ENCODE measurements at places on chromosomes 3 and 15.

DNA sequence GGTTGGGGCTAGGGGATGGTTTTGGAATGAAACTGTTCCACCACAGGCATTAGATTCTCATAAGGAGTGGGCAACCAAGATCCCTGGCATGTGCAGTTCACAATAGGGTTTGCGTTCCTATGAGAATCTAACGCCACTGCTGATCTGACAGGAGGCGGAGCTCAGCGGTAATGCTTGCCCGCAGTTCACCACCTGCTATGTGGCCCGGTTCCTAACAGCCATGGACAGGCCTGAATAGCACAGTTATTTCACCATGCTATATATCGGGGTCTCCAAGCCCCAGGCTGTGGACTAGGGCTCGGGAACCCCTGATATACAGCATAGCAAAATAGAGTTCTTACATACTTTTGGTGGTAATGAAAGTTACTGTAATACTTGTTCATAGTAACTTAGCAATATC is 99.9 kb upstream of the THSD4 start:
- H3K4me1 ChIP-seq, result no peaks in the 10 kb centered on the region
- no peak for DNase-seq
- no peak overlapping the region for H3K4me3 ChIP-seq
- no peaks in the 10 kb centered on the region for H3K36me3 ChIP-seq
- no peaks in the 10 kb centered on the region for H3K27me3 ChIP-seq

- H3K36me3 ChIP-seq, result no peaks in the 10 kb centered on the region
- no peaks in the 10 kb centered on the region for H3K27me3 ChIP-seq
- no peak overlapping the region for H3K4me3 ChIP-seq
- no peak for DNase-seq
- no peak overlapping the region for H3K27ac ChIP-seq
- no peaks in the 10 kb centered on the region for H3K4me1 ChIP-seq
Observed at GRCh38 chr3:174907027-174907426, 47.9 kb downstream of the NAALADL2 start.

- H3K36me3 ChIP-seq, result no peaks in the 10 kb centered on the region
- H3K27me3 ChIP-seq, result no peaks in the 10 kb centered on the region
- H3K27ac ChIP-seq, result no peak overlapping the region
- H3K4me3 ChIP-seq, result no peak overlapping the region
- H3K4me1 ChIP-seq, result peaks cover 76% of the 10 kb centered on the region
- no peak for DNase-seq
Observed at GRCh38 chr3:48505146-48505545, 1.2 kb upstream of the SHISA5 start.

- no peak overlapping the region for H3K4me3 ChIP-seq
- DNase-seq, result no peak
- H3K4me1 ChIP-seq, result no peaks in the 10 kb centered on the region
- no peaks in the 10 kb centered on the region for H3K36me3 ChIP-seq
- no peaks in the 10 kb centered on the region for H3K27me3 ChIP-seq
Observed at GRCh38 chr3:138356730-138357405, 8.5 kb downstream of the MRAS start.

GRCh38 chr3:72087420-72087819 is 302.5 kb upstream of the PROK2 start:
- H3K4me1 ChIP-seq, result no peaks in the 10 kb centered on the region
- H3K27me3 ChIP-seq, result no peaks in the 10 kb centered on the region
- DNase-seq, result no peak
- H3K27ac ChIP-seq, result no peak overlapping the region
- no peak overlapping the region for H3K4me3 ChIP-seq
- no peaks in the 10 kb centered on the region for H3K36me3 ChIP-seq

- no peaks in the 10 kb centered on the region for H3K4me1 ChIP-seq
- H3K27me3 ChIP-seq, result no peaks in the 10 kb centered on the region
- H3K36me3 ChIP-seq, result no peaks in the 10 kb centered on the region
- H3K4me3 ChIP-seq, result no peak overlapping the region
Observed at GRCh38 chr15:87604857-87605446, 651.6 kb downstream of the NTRK3 start.

DNA sequence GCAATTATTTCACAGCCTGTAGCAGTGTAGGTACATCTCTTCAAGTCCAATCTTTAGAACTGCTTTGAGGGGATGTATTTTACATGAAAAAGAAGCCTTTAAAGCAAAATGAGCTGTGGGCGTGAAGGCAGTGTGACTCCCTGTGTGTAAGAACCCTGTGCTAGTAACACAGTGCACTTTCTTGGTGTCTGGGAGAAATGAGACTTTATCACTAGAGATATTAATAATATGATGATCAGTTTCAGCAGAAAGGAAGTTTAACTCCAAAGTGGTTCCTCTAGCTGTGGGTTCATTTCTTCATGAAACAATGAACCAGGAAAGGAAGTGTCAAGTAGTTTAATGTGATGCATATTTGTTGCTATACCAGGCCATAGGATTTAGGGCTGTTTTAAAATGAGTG is 41.5 kb downstream of the SLCO3A1 start:
- no peak overlapping the region for H3K4me3 ChIP-seq
- no peaks in the 10 kb centered on the region for H3K27me3 ChIP-seq
- no peak overlapping the region for H3K27ac ChIP-seq
- DNase-seq, result no peak

DNA sequence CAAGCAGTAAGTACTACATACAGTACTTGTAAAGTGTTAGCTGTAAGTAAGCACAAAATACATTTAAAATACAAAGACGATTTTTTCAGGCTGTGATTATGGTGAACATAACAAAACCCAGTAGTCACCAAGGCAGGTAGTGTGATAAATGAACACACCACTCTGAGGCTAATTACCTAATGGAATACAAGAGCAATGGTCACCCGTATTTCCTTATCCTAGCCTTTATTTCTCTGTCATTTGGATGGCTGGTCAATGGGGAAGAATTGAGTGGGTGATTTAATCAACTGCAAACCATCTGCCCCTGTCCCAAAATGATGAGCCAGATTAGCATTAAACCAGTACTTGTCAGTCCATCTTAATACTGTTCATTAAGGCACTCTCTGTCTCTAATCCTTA is 89.2 kb upstream of the CGNL1 start:
- H3K27ac ChIP-seq, result no peak overlapping the region
- no peak for DNase-seq
- no peaks in the 10 kb centered on the region for H3K4me1 ChIP-seq
- no peaks in the 10 kb centered on the region for H3K27me3 ChIP-seq
- no peaks in the 10 kb centered on the region for H3K36me3 ChIP-seq
- H3K4me3 ChIP-seq, result no peak overlapping the region

DNA sequence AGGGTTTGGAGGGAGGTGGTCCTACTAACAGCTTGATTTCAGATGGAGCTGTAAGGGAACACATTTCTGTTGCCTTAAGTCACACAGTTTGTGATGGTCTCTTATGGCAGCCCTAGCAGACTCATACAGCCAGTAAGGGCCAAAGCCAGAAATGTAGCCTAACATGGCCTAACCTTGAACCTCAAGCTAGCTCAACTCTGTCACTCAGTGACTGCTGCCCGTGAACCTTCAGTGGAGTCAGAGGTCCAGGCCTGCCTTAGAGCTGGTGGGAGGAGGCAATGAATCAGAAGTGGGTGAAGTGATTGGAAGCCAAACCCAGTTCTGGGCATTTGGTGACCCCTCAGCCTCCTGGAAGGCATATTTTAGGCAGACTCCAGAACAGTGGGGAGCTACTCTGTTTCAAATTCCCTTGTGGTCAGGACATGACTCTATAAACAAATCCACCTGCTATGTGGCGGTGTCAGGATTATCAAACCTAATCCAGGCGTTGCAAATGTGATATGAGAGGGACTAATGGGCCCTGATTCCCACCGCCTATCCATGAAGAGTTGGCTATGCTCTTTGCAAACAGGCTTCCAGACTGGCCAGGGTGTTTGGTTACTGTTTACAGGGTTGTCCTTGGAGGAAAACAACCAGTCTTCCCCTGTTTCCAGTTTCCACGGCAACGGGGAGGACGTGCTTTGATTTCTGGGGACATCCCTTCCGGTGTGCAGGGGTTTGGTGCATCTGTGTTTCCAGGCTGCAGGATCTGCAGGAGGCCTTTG is 105.9 kb upstream of the AGBL1 start:
- DNase-seq, result no peak
- no peak overlapping the region for H3K4me3 ChIP-seq
- H3K36me3 ChIP-seq, result no peaks in the 10 kb centered on the region
- H3K27ac ChIP-seq, result no peak overlapping the region
- H3K27me3 ChIP-seq, result peaks cover 24% of the 10 kb centered on the region

- no peak overlapping the region for H3K27ac ChIP-seq
- no peaks in the 10 kb centered on the region for H3K4me1 ChIP-seq
- no peaks in the 10 kb centered on the region for H3K36me3 ChIP-seq
Observed at GRCh38 chr3:43160664-43161063, 54.8 kb upstream of the POMGNT2 start.

DNA sequence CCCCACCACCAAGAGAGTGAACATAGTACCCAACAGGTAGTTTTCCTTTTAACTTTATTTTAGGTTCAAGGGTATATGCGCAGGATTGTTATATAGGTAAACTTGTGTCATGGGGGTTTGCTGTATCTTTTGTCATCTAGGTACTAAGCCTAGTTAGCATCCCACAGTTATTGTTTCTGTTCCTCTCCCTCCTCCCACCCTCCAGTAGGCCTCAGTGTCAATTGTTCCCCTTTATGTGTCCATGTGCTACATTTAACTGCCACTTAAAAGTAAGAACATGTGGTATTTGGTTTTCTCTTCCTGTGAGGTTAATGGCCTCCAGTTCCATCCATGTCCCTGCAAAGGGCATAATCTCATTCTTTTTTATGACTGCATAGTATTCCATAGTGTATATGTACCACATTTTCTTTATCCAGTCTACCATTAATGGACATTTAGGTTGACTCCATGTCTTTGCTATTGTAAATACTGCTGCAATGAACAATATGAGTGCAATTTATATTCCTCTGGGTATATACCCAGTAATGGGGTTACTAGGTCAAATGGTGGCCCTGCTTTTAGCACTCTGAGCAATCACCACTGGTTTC is 66.2 kb downstream of the ST3GAL6 start:
- peaks cover 17% of the 10 kb centered on the region for H3K36me3 ChIP-seq
- H3K27me3 ChIP-seq, result no peaks in the 10 kb centered on the region
- DNase-seq, result no peak
- no peak overlapping the region for H3K27ac ChIP-seq

GRCh38 chr15:65805019-65805745 is 13.1 kb upstream of the DENND4A start:
- peak; percentile 47 for DNase-seq
- no peak overlapping the region for H3K27ac ChIP-seq
- no peaks in the 10 kb centered on the region for H3K27me3 ChIP-seq
- no peaks in the 10 kb centered on the region for H3K36me3 ChIP-seq

DNA sequence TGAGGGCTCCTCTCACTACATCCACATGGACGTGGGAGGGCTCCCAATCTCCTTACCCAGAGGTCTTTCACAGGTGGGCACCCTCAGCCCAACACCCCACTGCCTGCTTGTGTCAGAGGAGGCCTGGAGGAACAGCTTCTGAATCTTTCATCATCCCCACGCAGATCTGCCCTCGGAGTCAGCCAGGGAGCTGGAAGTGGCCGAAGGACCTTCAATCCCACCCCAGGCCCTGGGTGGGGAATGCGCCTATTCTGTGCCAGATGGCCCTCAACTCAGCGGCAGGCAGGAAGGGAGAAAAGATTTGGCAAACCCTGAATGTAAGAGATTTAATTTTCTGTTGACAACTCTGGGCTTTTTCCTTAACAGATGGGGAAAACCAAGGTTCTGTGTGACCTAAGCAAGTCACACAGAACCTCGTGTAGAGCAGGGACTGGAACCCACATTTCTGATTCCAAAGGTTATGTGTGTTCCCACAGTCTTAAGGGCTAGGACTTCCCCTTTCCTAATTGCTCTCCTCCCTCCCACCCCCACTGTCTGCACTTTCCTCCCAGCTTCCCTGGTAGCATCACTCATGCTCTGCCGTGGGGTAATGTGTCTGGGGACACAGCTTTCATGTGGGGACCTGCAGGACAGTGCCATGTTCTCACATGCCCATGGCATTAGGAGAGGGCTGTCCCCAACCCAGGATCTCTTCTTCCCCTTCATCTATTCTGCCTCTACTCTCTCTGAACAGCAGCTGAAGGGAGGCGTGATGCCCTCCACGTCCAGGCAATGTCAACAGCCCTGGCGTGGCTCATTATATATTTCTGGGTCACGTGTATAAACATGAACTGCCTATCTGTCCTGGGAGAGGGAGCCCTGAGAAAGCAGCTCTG is 98.1 kb downstream of the SEMA5B start:
- no peaks in the 10 kb centered on the region for H3K27me3 ChIP-seq
- H3K4me1 ChIP-seq, result peaks cover 23% of the 10 kb centered on the region
- no peak overlapping the region for H3K4me3 ChIP-seq
- H3K27ac ChIP-seq, result no peak overlapping the region
- H3K36me3 ChIP-seq, result no peaks in the 10 kb centered on the region
- no peak for DNase-seq

DNA sequence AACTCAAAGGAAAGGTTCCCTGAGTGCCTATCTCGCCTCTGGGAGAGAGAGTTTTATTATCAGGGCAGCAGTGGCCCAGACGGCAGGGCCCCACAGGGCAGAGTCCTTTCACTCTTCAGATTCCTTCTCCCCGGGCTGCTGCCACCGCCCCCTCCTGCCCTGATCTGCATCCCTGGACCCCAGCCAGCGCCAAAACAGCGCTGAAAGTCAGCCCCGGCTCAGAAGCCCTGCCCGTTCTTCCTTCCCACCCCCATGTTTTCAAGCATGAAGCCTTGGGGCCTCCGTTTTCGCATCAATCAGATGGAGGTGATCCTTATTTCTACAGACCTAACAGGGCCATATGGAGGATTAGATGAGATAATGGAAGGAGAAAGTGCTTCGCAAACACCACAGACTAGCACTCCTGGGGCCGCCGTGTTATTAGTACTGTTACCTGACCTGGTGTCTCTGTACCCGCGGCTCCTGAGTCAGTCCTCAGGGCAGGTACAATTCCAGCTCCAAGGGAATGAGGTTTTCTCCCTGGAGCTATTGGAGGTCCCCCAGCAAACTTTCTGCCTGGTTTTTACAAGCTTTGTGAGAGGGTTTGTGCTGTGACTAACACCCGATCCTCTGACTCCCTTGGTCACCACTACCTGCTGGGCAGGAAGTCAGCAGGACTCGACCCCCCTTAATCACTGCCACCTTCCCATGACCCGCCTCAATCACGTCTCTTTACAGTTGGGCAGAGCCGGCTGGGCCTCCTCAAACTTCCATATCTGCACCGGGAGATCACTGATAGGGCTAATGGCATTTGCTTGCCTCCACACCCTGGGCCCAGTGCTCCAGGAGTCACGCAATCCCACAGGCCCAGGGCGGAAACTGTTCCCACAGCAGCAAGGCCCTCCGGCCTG is 39.5 kb upstream of the TSEN2 start:
- DNase-seq, result peak; percentile 99
- peaks cover 76% of the 10 kb centered on the region for H3K4me1 ChIP-seq
- peak overlapping the region; percentile 47 for H3K4me3 ChIP-seq
- peak overlapping the region; percentile 100 for H3K27ac ChIP-seq
- H3K36me3 ChIP-seq, result no peaks in the 10 kb centered on the region

- no peak overlapping the region for H3K4me3 ChIP-seq
- DNase-seq, result no peak
- peaks cover 39% of the 10 kb centered on the region for H3K4me1 ChIP-seq
Observed at GRCh38 chr3:100157685-100158084, 43.4 kb upstream of the FILIP1L start.
